ACHN (cell line): ENCODE measurements at places on chromosomes 1 and 21.

- no peak for DNase-seq
These were observed 1.1 kb downstream of the WARS2 start for GRCh38 chr1:119139403-119139802.

DNA sequence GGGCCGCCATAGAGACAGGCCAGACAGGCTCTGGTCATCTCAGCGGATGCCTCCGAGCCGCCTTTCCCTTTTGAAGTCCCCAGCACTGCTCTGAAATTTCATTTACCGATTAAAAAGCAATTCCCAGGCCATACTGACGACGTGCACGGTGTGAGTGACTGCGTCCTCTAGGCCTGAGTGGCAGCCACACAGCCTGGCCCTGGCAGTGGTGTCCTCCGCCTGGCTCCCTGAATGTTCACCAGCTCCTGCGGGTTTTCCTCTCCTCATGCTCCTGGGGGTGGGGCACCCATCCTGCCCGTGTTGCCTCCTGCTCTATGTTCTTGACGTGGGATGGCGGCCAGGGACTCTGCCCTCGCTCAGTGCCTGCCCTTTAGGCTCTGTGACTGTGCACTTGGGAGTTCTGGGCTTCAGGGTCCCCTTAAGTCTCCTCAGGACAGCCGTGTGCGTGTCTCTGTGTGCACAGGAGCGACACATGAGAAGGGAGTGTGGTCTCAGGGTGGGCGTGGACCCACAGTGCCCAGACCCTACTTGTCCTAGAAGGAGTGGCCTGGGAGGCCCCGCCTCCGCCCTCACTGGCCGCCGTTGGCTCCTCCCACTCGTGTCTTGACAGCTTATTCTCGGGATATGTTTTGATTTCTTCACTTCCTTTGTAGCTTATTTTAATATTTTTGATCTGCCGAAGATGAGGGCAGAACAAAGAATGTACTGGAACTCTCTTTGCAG, 3.6 kb downstream of the SKI start:
- no peak for DNase-seq

DNA sequence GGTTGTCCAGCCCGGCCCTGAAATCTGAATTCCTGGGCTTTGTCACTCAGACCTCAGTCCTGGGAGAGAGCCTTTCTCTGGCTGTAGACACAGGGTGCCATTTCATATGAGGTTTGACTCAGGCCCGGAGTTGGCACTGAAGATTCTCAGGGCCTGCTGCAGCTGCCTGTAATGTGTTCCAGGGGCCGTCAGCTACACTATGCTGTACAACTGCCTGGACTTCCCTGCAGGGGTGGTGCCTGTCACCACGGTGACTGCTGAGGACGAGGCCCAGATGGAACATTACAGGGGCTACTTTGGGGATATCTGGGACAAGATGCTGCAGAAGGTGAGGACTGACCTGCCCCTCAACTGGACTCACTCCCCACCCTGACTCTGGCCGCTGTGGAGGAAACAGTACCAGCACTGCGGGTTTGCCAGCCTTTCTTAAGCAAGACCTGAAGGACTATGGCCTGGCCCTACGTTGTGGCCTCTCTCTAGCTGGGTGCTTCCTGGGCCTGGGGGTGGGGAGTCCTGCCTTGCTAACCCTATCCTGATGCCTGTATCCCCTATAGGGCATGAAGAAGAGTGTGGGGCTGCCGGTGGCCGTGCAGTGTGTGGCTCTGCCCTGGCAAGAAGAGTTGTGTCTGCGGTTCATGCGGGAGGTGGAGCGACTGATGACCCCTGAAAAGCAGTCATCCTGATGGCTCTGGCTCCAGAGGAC, 18.9 kb downstream of the FAAH start:
- no peak for DNase-seq

DNA sequence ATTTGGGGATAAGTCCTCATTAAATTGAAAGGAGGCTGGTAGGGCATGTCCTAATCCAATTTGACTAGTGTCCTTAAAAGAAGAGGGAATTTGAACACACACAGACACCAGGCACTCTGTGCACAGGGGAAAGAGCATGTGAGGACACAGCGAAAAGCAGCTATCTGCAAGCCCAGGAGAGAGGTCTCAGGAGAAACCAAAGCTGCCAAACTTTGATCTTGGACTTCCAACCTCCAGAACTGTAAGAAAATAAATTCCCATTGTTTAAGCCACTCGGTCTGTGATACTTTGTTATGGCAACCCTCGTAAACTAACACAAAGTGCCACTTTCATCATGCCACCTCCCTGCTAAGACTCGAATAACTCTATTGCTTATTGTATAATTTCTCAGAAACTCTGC, 13.8 kb downstream of the PLA2G4A start:
- no peak for DNase-seq

DNA sequence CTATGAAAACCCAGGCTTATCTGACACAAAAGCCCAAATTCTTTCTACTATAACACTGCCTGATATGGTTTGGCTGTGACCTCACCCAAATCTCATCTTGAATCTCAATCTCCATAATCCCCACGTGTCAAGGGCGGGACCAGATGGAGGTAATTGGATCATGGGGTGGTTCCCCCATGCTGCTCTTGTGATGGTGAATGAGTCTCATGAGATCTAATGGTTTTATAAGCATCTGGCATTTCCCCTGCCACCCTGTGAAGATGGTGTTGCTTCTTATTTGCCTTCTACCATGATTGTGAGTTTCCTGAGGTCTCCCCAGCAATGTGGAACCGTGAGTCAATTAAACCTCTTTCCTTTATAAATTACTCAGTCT, 123.3 kb upstream of the USP24 start:
- DNase-seq, result no peak

DNA sequence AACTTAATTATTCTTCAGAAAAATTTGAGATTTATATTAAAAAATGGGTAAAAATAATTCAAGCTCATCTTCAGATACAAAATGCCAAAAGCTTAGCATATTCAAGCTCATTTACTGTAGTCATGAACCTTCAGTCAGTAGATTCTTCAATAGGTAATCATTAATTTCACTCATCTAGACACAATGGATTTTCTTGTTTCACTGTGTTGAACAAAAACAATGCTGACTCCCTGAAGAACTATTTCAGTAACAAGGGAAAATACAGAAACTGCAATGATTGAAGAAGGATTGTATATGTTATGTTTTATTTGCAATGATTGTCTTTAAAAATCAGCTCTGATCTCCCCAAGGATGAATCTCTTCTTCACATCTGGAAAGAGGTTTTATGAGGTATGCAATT, 9.2 kb upstream of the HOOK1 start:
- no peak for DNase-seq

GRCh38 chr1:172390301-172390682, 30.2 kb upstream of the C1orf105 start:
- DNase-seq, result no peak

DNA sequence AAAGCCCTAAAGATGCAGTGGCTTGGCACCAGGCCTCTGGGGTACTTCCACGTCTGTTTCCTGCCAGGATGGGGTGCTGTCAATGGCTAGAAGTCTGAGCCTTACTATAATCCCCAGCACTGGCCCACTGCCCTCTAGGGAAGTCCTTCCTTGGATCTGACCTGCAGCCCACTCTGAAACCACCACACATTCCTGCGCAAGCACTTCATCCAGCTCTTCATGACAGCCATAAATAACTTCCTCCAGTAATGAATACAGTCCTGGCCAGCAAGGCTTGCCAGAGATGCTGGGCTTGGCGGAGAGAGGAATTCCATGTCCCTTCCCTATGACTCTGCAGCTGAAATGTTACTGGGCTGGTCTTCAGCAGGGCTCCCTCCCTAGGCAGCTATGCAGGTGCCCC, 32.6 kb downstream of the ALPL start:
- no peak for DNase-seq

GRCh38 chr1:184860535-184860934, 105.9 kb upstream of the EDEM3 start:
- no peak for DNase-seq
